ENCODE measurements at places on chromosomes 1 and 21.

GRCh38 chr1:186009039-186009737 is 275.0 kb downstream of the HMCN1 start:
- DNase-seq: no peak

DNA sequence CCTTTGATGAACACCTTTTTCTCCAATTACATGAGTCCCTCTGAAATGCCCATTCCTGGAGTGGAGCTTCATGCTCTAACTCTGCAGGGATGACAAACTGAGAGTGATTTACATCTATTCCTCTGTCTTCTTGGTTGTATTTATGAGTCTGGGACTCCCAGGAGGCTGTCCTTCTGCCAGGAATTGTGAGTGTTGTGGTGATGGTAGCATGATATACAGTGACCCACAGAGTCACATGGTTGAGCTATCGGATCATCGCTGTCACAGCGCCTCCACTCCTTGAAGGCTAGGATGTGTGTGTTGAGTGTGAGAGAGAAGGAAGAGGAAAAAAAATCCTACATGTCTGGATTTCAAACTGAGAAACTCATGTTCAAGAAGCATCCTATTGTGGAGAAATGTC is 163.4 kb upstream of the CACNA1E start:
- DNase-seq: no peak

DNA sequence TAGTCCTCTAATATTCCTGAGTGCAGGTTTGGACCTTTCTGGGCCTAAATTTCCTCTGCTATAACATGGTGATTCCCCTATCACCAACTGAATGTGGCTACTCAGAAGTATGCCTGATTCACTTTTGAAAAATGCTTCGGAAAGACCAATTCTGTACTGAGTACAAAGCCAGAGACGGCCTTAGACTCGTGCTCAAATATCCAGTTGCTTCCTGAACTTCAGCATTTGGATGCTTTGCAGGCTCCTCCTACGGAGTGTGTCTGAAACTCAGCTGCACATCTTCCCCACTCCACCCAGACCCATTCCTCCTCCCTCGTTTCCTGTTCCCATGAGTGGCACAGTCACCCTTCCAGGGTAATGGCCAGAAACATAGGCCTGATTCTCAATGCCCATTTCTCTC is 98.4 kb upstream of the GADD45A start:
- no peak for DNase-seq

- DNase-seq: no peak
Measured at GRCh38 chr21:27740084-27740483, 773.2 kb upstream of the ADAMTS5 start.

DNA sequence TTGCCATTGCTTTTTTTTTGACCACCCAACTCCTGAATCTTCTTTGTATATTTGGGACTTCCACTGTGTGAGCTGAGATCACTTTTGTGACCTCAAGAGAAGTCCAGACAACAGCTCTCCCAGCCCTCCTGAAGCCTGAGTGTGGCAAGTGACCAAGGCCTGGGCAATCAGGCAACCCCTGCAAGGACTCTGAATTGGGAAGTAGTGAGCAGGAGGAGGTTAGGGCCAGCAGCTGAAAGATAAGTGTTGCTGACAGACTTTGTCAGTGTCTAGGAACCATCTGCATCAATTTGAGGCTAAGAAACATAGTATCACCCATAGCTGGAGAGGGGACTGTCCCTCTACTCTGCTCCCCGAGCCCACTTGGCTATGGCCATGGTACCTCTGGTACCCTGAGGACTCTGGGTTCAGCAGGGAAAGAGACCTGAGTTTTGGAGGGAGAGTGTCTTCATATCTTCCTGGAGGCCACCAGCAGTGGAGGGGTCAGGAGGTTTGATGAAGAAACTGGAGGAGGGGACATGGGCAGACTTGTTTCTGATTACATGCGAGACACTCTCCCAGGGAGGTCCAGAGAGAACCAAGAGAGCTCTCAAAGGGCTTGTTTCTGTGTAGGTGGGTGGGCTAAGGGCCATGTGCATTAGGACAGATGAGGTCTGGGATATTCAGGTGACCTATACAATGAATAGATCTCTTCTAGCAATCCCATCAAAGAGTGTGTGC is 147.0 kb upstream of the DNAH14 start:
- no peak for DNase-seq

Measured in stimulated activated CD4-positive, alpha-beta T cell treated with anti-CD3 and anti-CD28 coated beads, Interleukin-1b, Interleukin-23, amount 100 ng/mL, for 1 hour (primary cell).